ENCODE measurements at places on chromosomes 12 and 14.
A peak's percentile ranks its signal among the peaks of the same experiment; 100 is the strongest.

GRCh38 chr14:39265806-39266524 is 32.2 kb downstream of the MIA2 start:
- no peak for DNase-seq

DNA sequence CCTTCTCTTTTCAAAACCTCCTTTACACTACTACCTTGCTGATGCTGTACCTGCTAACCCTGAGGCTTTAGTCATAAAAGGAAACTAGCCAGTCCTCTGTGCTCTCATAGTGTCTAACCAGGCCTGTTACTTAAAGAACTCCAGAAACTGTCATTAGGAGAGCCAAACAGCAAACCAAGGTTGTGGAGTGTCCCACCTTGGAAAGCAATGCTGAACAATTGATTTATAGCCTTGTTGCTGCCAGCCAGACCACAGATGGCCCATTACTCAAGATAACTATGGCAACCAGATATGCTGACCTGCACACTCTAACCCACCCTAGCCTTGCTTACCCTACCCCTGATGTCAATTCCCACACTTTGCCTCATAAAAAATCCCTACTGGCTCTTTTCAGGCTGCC is 26.5 kb upstream of the BCAT1 start:
- no peak for DNase-seq

- no peak for DNase-seq
These were observed 69.9 kb downstream of the TBK1 start for GRCh38 chr12:64521833-64522232.

DNA sequence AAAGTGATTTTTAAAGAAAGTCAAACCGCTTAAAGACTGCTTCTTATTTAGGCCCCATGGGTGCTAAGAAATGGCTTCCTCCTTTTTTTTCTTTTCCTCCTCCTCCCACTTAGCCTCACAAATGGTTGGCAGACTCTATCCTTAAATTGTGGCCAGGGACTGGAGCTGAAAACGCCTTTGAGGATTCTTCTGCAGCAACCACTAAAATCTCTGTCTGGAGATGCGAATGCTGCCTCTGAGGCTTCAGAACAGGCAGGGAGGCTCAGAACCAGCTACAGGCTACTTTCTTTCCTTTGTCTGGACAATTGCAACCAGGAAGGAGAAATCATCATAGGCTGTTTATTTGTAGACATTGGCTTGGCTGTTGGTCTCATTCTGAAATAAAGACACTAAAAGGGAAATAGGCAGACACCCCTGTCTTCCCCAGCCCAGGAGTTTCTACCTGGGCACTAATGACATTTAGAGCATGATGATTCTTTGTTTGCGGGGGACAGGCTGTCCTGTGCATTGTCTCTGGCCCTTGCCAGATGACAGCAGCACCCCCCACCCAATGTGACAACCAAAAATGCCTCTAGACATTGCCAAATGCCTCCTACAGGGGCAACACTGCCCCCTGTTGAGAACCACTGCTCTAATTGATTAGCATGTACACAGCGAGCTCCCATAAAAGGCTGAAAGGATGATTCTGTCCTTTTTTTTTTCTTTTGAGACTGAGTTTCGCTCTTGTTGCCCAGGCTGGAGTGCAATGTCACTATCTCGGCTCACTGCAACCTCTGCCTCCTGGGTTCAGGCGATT is 50.3 kb downstream of the MAP1LC3B2 start:
- no peak for DNase-seq

DNA sequence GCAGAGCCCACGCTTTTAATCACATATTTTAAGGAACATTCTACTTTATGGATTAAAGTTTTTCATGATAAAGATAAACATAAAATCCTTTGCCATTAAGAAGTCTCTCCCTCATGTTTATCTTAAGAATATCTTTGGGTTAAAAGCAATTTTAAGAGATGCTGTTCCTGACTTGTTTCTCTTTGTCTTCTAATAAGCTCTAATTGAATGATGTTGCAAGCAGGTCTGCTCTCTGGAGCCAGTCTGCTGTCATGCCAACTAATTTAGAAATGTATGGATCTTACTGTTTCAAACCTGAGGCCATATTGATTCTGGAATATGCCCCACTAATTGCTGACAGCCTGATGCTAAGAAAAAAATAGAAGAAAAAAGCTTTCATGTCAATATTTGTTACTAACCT is 173.6 kb downstream of the TTC8 start:
- DNase-seq = no peak

- peak; percentile 56 for DNase-seq
These were observed 21.1 kb downstream of the GSC start for GRCh38 chr14:94748667-94749347.

DNA sequence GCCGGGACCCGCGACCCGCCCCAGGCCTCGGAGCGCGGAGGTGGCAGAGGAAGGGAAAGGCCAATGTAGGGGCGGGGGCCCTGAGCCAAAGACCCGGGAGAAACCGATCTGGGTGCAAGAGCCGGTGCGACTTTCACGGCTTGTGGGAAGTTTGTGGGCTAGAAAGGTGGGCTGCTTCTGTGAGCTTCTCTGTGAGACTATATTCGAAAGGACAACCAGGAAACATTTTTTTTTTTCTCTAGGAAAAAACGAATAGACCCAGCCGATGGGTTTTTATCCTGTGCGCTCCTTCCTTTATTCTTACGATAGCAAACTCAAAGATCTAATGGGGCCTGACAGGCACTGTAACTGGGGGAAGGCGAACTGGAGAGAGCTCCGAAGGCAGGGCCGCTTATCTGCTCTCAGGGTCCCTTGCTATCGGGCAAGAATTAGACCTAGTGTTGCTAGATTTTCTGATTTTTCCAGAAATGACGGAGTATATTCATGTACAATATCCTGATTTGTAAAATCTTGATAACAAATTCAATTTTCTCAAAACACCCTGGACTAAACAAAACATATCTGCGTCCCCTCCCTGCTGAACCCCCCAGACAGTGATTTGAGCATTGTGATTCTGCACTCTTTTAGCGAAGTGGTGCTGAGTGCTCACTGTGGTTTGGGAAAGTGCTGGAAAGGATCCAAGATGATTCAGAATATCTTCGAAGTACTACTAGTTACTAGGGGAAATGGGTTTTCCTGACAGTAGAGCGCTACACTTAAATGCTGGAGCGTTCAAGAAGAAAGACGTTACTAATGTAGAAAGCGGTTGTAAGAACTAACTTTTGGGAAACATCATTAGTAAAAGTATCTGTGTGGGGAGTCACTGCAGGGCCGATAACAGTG is 563 bp upstream of the STXBP6 start:
- DNase-seq = no peak

DNA sequence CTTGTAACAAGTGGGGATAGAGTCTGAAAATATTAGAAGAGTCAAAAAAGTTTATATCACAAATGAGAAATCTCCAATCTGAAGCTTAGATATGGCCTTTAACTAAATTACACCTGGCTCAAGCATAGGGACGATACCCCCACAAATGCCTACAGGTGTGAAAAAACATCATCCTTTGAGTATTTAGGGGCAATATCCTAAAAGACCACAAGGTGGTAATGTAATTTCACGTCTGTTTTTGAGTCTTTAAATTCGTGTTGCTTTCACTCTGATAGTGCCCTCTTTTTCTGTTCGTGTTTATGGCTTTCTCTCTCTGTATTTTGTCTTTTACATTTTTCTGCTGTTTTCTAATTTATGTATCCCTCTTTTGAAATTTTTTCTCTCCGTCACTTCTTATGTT is 84.3 kb downstream of the ETNK1 start:
- peak; percentile 57 for DNase-seq

GRCh38 chr14:20512177-20512905 is 7.0 kb downstream of the RNASE10 start:
- no peak for DNase-seq

- peak; percentile 77 for DNase-seq
These were observed 131.6 kb downstream of the KSR2 start for GRCh38 chr12:117836999-117837736.

GRCh38 chr12:130838284-130838950 is 633 bp downstream of the STX2 start:
- DNase-seq = peak; percentile 54

GRCh38 chr14:49017447-49017846 is 568.7 kb downstream of the RPS29 start:
- no peak for DNase-seq

GRCh38 chr14:76168531-76168930 is 16.8 kb downstream of the GPATCH2L start:
- no peak for DNase-seq

DNA sequence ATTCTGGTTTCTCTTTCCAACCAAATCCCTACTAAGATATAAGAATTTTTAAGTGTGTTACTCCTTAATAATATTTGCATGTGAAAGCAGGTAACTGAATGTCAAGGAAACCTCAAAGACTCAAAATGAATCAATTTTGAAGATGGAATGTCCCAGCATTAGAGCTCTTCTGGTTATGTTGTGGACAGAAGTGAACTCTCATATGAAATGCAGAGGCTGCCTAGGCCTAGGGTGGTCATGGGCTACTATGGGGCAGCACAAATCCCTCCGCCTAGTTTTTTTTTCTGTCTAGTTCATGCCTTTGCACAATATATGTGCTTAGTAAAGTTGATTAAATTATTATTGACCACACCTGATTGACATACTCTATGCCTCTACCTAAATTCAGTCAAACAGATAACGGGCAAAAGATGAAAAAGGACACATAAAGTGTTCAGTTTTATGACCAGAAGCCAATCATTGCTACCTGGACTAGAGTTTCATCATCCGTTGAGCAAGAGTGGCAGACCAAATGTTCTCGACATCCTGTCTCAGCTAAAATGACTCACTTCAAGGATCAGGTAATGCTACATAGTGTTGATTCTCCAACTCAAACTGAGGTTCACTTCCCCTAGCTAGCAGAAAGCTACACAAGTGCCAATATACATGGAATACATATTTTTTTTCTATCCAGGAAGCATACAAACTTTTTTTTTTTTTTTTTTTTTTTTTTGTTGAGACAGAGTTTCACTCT is 1211.4 kb downstream of the VRK1 start:
- DNase-seq = no peak

DNA sequence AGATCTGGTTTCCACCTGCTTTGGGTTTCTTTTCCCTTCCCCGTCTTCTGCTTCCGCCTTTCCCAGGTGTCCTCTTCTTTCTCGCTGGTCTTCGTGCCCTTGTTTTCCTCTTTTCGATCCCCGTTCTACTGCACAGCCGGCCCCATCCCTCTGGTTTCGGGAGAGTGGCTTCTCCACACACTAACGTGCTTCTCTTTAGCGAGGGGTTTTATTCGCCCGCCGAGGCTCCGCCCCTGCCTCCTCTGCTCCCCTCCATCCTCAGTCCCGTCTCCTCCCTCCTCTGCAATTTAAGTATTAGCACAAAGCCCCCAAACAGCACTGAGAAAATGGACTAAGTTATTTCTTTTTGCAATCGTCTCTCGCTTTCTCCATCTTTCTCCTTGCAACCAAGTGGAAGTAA is at the start of gene SLC7A8:
Gene SLC7A8, minus strand, starts transcription at position 182 of the 400 bp plus-strand sequence. CDS start 746 bp downstream, outside the sequence.
- no peak for DNase-seq

- no peak for DNase-seq
These were observed 43.5 kb downstream of the B4GALNT3 start for GRCh38 chr12:503111-503761.

GRCh38 chr12:50043308-50043707 is 14.1 kb upstream of the ASIC1 start:
- DNase-seq = no peak

DNA sequence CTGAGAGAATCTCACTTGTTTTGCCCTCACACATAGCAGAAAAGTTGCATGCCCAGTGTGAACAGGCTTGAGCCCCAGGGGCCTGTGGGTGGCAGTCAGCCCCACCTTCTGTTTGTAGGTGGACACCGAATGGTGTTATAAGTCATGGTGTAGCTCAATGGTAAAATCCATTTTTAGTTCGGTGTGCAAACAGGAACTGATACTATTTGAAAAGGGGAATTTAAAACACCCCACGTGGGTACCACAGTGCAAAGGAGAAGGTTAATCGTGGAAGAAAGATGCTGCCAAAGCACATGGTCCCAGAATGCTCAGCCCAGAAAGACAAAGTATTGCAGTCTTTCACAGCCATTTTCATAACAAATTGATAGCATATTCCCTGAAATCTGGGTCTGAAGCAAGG is 71.8 kb upstream of the GZMB start:
- peak; percentile 66 for DNase-seq

- DNase-seq = no peak
These were observed 215.4 kb upstream of the RTL1 start for GRCh38 chr14:101118746-101119591.

DNA sequence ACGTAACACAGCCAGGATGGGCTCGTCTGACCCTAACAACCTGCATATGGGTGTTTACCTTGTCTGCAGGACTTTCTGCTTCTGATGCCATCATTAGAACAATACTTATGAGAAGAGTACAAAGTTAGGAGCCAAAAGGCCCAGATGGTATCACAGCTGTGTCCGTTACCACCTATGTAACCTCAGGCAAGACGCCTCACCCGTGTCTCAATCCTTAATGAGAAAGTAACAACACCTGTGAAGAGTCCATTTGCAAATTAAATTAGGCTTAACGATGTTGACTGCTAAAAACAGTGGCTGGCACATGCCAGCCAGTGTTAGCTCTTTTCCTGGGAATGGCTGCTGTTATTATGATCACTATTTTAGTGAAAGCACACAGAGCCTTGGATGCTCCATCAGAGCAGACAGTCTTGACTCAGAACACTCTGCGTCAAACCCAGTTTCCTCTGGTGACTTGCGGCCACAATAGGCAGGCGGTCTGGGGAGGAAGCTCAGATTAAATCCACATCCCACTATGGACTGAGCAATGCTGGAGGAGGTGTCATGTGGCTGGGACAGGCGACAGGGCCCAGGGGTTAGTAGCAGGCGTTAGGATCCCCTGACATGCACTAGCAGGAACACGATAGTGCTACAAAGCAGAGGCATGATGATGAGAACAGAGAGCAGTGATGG is 125.3 kb downstream of the SLC15A4 start:
- DNase-seq = no peak

DNA sequence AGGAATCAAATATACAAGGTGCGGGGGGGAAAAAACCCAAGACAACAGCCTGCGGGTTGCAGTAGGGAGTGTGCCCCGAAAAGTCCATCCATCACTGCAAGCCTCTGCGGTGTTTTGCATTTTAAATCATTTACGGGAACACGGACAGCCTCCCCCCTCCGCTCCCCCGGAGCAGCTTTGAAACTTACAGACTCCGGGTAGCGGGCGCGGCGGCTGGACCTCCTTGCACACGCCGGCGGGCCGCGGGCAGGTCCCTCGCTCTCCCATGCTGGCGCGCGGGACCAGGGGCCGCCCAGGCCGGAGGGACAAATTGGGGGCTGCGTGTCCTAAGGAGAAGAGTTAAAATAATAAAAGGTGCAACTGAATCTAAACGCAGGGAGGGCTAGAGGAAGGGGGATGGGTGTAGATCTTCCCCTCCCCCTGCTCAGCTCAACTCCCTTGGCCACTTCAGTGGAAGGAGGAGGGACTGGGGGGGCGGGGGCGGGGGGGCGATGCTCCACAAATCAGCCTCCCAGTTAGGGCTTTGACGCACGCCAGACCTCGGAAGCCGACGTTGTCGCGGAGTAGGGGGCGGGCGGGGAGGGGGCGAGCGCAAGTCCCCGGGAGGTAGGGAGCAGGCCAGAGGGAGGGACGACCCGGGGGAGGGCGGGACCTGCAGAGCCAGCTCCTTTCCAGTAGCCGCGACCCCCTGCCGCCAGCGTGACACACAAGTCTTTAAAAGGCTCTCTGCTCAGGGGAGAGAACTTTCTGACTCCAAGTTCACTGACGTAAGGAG is at the start of gene KCNJ8:
Gene KCNJ8, minus strand, starts transcription at position 349 of the 775 bp plus-strand sequence. CDS start 1,090 bp downstream, outside the sequence.
- peak; percentile 15 for DNase-seq

Measured in GM13976 (cell line).